Colonic mucosa (tissue), 4 donors: ENCODE measurements at places on chromosomes 5 and 9. TPM values are rescaled to one million over a fixed set of nuclear protein-coding genes. Genes with fewer than 3 reads are reported as not detected.

Gene F2RL1
- 139 TPM for total RNA-seq

Gene MARCOL
- 0.27 TPM for total RNA-seq

- no peak overlapping the region for H3K4me3 ChIP-seq
- no peak for DNase-seq
- H3K4me1 ChIP-seq = no peaks in the 10 kb centered on the region
- H3K27ac ChIP-seq = no peak overlapping the region
These were observed 87.7 kb downstream of the VCAN start for GRCh38 chr5:83559118-83559785.

Gene AFAP1L1
- 4.0 TPM for total RNA-seq

GRCh38 chr5:172110921-172111851 lies 76.8 kb downstream of the STK10 start:
- H3K4me3 ChIP-seq = peak overlapping the region; percentile 0
- no peaks in the 10 kb centered on the region for H3K27me3 ChIP-seq
- no peaks in the 10 kb centered on the region for H3K36me3 ChIP-seq
- peaks cover 13% of the 10 kb centered on the region for H3K4me1 ChIP-seq
- peak overlapping the region; percentile 55 for H3K27ac ChIP-seq

- H3K36me3 ChIP-seq = no peaks in the 10 kb centered on the region
- no peaks in the 10 kb centered on the region for H3K4me1 ChIP-seq
- H3K27ac ChIP-seq = no peak within 1 kb of the TSS
- H3K27me3 ChIP-seq = no peaks in the 10 kb centered on the region
These were observed at the start of gene SLCO6A1 for GRCh38 chr5:102498271-102499034. SLCO6A1 (minus strand) TSS chr5:102499001; CDS start chr5:102498844, 157 bp downstream.

GRCh38 chr5:66149950-66150349 lies 5.8 kb downstream of the SREK1 start:
- H3K4me1 ChIP-seq = no peaks in the 10 kb centered on the region
- DNase-seq = no peak
- H3K4me3 ChIP-seq = no peak overlapping the region
- no peaks in the 10 kb centered on the region for H3K36me3 ChIP-seq
- no peaks in the 10 kb centered on the region for H3K27me3 ChIP-seq

DNA sequence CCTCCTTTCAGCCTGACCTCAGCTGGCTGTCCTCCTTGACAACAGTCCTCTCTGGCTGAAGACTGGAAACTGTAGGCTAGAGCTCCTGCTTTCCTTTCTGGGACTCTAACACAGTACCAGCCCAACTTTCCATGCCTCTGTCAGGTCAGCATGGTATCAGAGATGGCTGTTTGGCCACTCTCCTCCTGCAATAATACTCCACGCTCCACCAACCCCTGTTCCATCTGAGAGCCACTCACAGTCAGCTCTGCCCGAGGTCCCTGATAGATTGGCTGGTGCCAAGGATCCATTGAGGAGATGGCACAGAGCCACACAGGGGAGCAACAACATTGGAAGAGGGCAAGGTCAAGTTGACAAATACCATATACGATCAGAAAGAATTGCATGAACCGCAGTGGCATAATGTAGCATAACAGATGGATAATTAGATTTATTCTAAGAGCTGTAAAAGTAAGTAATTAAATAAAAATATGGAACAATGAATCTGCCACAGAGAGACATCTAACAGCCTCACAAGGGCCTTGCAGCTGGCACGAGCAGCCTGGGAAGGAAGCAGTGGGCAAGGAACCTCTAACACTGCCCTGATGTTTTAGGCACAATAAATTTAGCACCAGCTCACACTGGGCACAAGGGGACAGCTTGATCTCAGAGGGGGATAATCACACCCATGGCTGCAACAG lies 94.3 kb upstream of the LRRTM2 start:
- no peak overlapping the region for H3K27ac ChIP-seq
- H3K27me3 ChIP-seq = no peaks in the 10 kb centered on the region
- H3K36me3 ChIP-seq = no peaks in the 10 kb centered on the region
- H3K4me1 ChIP-seq = no peaks in the 10 kb centered on the region

DNA sequence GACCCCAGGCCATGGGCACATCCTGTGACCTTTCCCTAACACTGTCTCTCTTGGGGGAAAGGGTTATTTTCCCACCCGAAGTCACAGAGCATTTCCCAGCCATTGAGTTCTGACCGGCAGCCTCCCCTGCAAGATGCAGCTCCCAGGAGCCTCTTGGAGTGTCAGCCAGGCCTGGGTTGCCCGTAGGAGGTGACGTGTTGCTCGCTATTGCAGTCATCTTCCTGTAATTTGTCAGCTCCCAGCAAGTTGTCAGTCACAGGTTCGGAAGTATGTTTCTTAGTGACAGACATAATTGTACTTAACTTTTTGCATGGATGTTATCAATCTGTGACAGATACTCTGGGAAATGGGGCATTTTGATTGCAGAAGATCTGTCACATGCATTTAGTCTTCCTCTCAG lies 74.5 kb downstream of the MVB12B start:
- no peaks in the 10 kb centered on the region for H3K36me3 ChIP-seq
- no peaks in the 10 kb centered on the region for H3K27me3 ChIP-seq
- H3K4me1 ChIP-seq = peaks cover 5% of the 10 kb centered on the region
- H3K27ac ChIP-seq = no peak overlapping the region

GRCh38 chr5:127313379-127313778 lies 22.8 kb downstream of the MEGF10 start:
- H3K4me1 ChIP-seq = peaks cover 4% of the 10 kb centered on the region
- H3K4me3 ChIP-seq = no peak overlapping the region
- H3K27me3 ChIP-seq = no peaks in the 10 kb centered on the region
- no peak for DNase-seq
- H3K27ac ChIP-seq = no peak overlapping the region
- H3K36me3 ChIP-seq = no peaks in the 10 kb centered on the region

Gene NUTM2F
- not detected for total RNA-seq

Gene TLX3
- not detected for total RNA-seq

- no peaks in the 10 kb centered on the region for H3K36me3 ChIP-seq
- H3K27ac ChIP-seq = no peak within 1 kb of the TSS
- no peak within 1 kb of the TSS for H3K4me3 ChIP-seq
- H3K27me3 ChIP-seq = no peaks in the 10 kb centered on the region
- DNase-seq = no peak
These were observed at the start of gene PCDHB5 for GRCh38 chr5:141135030-141135717. PCDHB5 (plus strand) TSS chr5:141135206; CDS start chr5:141135435, 229 bp downstream.

DNA sequence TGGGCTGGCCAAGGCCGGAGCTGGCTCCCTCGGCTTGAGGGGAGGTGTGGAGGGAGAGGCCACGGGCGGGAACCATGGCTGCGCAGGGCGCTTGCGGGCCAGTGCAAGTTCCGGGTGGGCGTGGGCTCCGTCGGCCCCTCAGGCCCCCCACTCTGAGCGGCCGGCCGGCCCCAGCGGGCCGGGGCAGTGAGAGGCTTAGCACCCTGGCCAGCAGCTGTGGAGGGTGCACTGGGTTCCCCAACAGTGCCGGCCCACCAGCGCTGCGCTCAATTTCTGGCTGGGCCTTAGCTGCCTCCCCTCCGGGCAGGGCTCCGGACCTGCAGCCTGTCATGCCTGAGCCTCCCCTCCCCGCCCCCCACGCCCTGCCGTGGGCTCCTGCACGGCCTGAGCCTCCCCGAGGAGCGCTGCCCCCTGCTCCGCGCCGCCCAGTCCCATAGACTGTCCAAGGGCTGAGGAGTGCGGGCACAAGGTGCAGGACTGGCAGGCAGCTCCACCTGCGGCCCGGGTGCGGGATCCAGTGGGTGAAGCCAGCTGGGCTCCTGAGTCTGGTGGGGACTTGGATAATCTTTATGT lies 184.2 kb downstream of the ATPSCKMT start:
- no peaks in the 10 kb centered on the region for H3K27me3 ChIP-seq
- H3K36me3 ChIP-seq = no peaks in the 10 kb centered on the region
- no peaks in the 10 kb centered on the region for H3K4me1 ChIP-seq
- no peak overlapping the region for H3K4me3 ChIP-seq
- no peak overlapping the region for H3K27ac ChIP-seq

- H3K27ac ChIP-seq = no peak overlapping the region
- no peak for DNase-seq
- no peaks in the 10 kb centered on the region for H3K27me3 ChIP-seq
- H3K4me3 ChIP-seq = no peak overlapping the region
- H3K36me3 ChIP-seq = no peaks in the 10 kb centered on the region
These were observed 28.4 kb upstream of the SUSD1 start for GRCh38 chr9:112203536-112203935.

DNA sequence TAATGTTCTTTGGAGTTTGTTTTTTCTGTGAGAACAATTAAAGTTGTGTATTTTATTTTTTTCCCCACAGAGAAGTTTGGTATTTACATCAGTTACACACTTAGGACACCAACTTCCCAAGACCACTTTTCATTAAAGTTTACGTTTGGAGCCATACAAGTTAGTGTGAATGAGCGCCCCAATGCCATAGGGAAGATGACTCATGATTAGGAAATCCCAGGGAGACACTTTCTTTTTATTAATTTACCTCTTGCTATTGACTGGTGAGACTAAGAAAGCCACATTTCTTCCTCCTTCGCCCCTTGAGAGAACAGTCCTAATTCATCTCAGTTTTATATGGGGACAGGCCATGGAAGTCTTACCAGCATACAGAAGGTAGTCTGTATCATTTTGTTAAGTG lies 57.1 kb downstream of the EDIL3 start:
- H3K27ac ChIP-seq = no peak overlapping the region
- H3K4me3 ChIP-seq = no peak overlapping the region
- no peaks in the 10 kb centered on the region for H3K36me3 ChIP-seq
- no peak for DNase-seq
- H3K4me1 ChIP-seq = no peaks in the 10 kb centered on the region

DNA sequence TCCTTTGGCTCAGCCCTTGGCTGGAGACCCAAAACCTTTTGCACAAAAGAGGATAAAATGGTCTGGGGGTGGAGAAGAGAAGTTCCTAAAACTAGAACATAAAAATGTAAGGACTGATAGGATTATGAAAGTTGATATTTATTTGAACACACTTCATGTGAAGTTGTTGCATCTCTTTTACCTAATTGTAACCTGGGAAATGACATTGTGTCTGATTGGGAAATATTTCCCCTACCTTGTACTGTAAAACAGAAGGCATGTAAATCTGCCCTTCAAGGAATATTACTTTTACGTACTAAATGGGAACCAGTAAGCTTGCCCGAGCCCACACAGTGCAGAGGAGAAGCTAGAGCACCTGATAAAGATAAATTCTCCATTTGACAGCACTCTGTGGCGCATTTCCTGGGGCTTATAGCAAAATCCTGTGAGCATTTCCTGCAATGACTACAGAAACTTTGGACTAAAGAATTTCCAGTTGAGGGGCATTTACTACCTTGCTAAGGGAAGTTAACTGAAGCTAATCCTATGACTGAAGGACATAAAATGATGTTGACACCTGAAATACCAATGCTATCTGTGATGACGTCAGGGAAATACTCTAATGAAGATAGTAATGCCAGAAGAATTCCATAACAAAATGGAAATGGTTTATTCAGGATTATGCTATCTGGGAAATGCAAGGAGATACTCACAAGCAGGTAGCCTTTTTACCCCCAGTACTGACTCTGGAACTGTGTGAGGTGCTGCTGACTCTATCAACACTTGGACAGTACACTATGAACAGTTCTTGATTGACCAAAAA lies 78.3 kb upstream of the LIFR start:
- no peaks in the 10 kb centered on the region for H3K36me3 ChIP-seq
- H3K4me1 ChIP-seq = no peaks in the 10 kb centered on the region
- no peaks in the 10 kb centered on the region for H3K27me3 ChIP-seq
- DNase-seq = no peak
- H3K27ac ChIP-seq = no peak overlapping the region

DNA sequence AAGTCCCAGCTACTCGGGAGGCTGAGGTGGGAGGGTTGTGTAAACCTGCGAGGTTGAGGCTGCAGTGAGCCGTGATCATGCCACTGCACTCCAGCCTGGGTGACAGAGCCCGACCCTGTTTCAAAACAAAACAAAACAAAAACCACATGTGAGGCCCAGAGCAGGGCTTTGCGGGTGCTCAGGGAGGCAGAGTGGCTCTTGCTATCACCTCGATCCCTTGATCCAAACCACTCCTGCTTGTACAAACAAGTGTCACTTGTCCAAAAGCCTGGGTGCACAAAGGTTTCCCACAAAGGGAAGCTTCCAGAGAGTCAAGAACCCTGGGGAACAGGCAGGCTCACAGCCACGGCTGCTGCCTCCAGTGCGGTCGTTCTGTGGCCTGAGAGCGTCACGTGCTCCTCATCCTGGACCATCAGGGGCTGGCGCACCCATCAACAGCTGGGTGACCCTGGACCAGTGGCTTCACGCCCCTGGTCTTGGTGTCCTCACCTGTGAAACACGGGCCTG lies 162.7 kb downstream of the C9orf50 start:
- H3K27me3 ChIP-seq = no peaks in the 10 kb centered on the region
- H3K36me3 ChIP-seq = no peaks in the 10 kb centered on the region
- no peak overlapping the region for H3K4me3 ChIP-seq
- DNase-seq = no peak
- peaks cover 20% of the 10 kb centered on the region for H3K4me1 ChIP-seq
- H3K27ac ChIP-seq = no peak overlapping the region

DNA sequence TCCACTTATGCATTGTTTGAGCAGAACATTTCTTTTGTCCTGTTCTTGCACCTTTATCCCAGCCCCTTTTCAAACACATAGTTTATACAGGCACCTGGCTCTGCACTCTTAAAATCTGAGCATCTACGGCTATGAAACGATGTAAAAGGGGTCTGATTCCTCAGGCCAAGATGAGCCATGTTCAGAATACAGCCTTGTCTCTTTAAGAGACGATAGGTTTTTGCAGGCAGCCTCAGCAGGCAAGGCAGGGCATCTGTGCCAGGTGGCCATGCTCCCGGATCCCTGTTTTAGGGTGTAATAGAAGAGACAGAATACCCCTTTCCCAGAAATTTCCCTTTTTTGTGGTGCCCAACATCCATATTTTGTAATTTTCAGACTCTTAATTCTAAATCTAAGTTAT lies 89.1 kb upstream of the NFIB start:
- no peak overlapping the region for H3K27ac ChIP-seq
- H3K27me3 ChIP-seq = no peaks in the 10 kb centered on the region
- no peak overlapping the region for H3K4me3 ChIP-seq
- DNase-seq = no peak

- H3K27me3 ChIP-seq = no peaks in the 10 kb centered on the region
- H3K27ac ChIP-seq = no peak overlapping the region
- H3K4me3 ChIP-seq = no peak overlapping the region
- no peak for DNase-seq
- H3K4me1 ChIP-seq = no peaks in the 10 kb centered on the region
These were observed 368.1 kb upstream of the GRIA1 start for GRCh38 chr5:153122403-153122802.

DNA sequence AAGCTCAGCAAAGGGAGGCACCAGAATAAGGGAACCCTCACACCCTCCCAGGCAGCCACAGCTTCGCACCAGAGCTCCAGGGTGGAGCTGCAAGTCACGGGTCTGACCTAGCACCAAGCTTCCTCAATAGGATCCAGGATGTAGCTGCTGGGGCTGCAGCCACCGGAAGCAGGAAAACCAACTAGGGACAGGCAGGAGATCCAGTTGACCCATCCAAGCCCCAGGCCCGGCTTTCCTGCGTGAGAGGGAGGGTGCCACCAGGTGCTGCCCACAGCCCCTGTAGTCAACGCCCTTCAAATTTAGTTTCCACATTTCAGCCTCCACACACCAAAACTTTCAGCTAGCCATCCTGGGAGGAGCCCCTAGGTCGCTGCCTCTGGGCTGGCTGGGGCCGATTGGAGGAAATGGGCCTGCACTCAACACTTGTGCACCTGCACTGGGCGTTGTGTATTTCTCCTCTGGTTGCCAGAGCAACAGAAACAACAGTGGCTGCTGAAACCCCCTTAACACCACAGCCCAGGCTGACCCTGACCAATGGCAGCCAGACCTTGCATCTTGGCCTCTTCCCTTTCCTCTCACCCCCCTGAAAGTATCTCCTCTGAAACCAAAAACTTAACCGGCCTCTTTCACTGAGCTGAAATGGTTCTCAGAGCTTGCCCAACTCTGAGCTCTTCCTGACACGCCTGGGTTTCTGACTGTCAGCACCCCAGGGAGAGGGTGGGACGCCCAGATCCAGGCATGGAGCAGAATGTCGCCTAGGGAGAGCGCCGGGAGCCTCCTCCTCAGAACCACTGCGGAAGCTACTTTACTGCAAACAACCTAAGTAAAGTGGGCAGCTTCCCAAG lies 226.5 kb upstream of the MAP3K1 start:
- no peaks in the 10 kb centered on the region for H3K4me1 ChIP-seq
- H3K4me3 ChIP-seq = no peak overlapping the region
- no peaks in the 10 kb centered on the region for H3K27me3 ChIP-seq
- peak; percentile 29 for DNase-seq
